ENCODE measurements at places on chromosomes 12 and 14.

- no peak for DNase-seq
Observed at GRCh38 chr14:65210118-65210821, 108.0 kb upstream of the MAX start.

GRCh38 chr12:116382686-116383530, 105.4 kb upstream of the MED13L start:
- DNase-seq = no peak

DNA sequence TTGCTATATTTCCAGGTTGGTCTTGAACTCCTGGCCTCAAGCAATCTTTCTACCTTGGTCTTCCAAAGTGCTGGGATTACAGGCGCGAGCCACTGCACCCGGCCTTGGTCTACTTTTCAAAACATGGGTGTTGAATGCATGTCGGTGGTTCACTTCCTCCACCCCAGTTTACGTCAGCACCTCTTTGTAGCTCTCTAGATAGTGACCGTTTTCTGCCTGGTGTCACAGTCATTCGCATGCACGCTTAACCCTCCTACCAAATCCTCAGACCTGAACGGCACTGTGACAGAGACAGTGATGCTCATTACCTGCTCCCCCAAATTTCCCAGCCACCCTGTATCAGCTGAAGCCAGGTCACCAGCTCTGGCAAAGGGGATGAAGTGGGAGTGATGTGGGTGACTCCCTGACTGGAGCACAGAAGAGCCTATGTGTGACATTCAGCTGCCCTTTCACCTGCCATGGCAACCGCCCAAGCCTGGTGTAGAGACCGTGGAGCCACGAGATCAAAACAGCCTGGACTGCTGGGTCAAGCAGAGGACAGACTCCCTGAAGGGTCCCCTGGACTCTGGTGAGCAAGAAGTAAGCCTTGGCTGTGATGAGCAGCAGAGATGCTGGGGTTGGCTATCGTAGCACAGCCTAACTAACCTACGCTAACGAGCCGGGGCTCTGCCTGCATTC, 66.2 kb upstream of the GPR68 start:
- DNase-seq = no peak

GRCh38 chr12:56158926-56159461, 835 bp downstream of the MYL6 start:
- no peak for DNase-seq

- DNase-seq = no peak
Observed at GRCh38 chr12:127507341-127507740, 759.6 kb upstream of the TMEM132C start.

- DNase-seq = no peak
Observed at GRCh38 chr14:61179061-61179690, 102.0 kb downstream of the TMEM30B start.

DNA sequence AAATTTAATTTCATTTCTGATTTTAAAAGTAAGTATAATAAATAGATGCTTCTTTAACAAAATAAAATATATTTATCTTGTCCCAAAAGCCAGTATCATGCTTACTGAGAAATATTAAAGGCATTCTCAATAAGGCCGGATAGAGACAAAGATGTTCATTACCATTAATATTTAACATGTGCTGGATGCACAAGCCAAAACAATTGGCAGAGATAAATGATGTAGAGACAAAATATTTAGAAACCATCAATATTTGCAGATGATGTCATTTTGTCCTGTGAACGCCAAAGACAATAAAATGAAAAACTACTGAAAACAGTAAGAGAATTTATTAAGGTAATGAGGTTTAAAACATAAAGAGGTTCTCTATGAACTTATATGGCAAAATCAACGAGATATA, 313.5 kb downstream of the ITPR2 start:
- no peak for DNase-seq

DNA sequence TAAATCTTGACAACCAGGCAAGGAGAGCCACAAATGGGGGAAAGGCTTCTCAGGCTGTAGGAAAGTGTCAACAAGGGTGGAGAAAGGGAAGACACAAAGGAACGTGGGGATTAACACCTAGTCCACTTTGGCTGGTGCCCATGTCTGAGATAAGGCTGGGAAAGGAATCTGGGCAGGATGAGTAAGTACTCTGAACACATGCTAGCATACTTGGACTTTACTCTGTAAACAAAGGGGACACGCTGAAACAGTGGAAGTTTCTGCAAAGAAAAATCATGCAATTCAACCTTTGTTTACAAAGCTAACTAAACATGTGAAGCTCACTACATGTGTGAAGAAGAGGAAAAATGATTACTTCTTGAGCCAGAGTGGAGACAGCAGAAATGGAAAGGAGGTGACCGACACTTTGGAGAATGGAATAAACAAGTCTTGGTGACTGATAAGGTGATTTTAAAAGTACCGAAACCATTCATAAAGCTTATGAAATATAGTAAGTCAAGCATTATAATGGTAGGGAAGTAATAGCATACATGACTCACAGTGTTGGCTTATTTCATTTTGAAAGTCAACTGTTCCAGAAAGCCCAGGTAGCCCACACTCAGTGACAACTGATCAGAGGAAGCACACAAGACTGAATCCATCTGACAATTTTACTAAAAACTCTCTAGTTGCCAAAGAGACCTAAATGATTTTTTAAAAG, 13.2 kb downstream of the CPNE8 start:
- DNase-seq = no peak

DNA sequence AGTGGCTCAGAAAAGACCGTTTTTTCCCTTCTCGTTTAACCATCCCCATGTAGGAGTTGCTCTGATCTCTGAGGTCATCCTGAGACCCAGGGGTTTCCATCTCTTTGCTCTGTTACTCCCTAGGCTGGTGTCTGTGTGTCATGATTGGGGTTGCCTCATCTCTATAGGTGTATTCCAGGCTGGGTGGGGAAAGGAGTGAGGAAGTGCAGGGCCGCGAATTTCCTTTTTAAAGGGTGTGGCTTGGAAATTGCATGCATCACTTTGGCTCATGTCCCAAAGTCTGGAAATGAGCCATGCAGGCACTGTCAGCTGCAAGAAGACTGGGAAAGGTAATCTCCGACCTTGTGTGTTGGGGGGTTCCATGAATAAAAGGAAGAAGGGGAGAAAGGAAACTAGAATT, 201.9 kb downstream of the AACS start:
- no peak for DNase-seq
